Urinary bladder (tissue), 4 donors: ENCODE measurements at places on chromosomes 16 and 17.

GRCh38 chr17:30915833-30916611, 5.7 kb upstream of the ADAP2 start:
- DNase-seq, result no peak

GRCh38 chr17:43517615-43518386, 28.3 kb downstream of the ETV4 start:
- DNase-seq, result no peak

DNA sequence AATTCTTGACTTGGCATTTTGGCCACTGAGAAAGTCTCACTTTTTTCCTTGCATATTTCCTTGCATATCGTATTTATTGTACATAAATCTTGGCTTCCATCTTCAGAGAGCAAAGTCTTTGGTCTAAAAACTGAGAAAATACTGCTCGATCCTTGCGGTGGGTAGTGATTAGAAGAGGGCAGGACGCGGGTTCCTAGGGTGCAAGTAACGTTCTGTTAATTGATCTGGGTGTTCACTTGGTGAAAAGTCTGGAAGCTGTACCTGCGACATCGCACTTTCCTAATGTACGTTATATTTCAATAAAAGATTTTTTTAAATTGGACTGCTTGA, 758 bp upstream of the UBALD2 start:
- DNase-seq, result no peak

DNA sequence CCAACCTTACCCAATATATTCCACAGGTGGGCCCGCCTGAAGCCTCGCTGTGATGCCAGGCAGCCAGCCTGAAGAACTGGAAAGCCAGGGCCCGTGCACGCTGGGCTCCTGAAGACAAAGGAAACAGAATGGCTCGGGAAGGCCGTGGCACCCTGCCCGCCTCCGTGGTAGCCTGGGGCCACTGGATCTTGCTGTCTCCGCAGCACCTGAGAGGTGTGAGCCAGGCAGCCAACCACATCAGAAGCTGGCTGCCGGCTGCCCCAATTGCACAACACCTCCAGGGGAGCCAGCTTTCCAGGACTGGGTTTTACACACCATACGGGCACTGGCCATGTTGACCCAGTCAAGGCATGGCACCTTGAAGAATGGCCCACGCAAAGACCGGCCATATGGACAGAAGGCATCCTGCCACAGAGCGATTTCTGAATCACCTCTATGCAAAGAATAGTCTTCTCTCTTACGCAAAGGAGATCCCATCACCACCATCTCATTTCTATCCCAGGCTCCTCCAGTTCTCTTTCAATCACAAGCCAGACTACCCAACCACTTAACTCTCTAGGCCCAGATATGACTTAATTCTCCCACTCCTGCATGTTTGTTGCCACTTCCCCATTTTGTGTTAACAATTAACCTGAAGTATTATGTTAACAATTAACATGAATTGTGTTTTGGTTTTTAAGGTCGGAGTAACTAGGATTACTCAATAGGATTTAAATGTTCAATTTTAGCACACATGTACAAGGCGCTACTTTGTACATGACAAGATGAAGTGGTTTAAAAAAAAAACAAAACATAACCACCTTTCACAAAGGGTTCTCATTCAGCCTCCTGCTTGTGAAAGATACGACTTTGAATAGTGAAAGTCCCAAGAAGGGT, 32.1 kb downstream of the ZFHX3 start:
- DNase-seq, result no peak

DNA sequence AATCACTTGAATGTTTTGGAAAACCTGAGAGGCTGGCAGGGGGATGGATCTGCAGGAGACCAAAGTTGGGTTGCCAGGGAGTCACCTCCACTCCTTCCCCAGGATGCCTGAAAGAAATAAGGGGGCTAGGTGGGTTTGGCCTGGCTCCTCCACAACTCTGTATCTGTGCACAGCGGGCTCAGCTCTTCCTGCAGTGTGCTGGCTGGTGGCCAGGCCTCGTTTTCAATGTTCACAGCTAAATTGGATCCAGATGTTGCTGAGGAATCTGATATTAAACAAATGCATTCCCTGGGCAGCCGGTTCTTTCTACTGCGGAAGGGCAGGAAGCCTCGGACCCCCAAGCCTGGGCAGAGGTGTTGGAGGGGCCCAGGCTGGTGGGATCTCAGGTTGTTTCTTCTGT, 106.2 kb downstream of the N4BP1 start:
- peak; percentile 71 for DNase-seq

DNA sequence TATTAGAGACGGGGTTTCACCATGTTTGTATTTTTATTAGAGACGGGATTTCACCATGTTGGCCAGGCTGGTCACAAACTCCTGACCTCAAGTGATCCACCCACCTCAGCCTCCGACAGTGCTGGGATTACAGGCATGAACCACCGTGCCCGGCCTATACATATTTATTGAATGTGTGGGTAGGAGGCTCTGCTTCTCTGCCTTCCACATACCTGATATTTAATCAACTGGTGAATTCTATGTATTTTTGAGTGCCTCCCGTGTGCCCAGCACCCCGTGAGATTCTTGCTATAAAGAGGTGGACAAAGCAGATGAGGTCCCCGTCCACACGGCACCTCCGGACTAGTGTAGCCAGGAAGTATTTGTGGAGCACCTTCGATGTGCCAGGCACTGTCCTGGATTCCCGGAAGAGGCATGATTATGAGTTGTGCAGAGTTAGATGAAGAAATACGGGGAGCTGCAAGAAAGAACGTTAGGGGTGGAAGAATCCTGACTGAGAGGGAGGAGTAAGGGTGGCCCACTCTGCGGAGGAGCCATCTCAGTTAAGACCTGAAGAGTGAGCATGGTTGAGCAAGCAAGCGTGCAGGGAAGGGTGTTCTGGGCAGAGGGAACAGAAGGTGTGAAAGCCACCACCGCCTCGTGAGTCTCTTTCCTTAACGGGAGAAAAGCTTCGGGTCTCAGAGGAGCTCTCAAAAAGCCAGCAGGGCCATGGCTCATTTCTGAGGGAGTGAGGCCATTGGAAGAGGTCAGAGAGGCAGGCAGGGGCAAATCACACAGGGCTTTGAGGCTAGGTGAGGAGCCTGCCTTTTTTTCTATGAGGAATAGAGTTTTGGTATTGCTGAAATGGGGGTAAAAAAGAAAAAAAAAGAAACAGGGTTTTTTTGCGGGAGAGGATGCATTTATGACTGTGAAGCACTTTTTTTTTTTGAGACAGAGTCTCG, 21.2 kb downstream of the CRISPLD2 start:
- no peak for DNase-seq

GRCh38 chr17:77174928-77175661, 34.3 kb downstream of the SEC14L1 start:
- no peak for DNase-seq

DNA sequence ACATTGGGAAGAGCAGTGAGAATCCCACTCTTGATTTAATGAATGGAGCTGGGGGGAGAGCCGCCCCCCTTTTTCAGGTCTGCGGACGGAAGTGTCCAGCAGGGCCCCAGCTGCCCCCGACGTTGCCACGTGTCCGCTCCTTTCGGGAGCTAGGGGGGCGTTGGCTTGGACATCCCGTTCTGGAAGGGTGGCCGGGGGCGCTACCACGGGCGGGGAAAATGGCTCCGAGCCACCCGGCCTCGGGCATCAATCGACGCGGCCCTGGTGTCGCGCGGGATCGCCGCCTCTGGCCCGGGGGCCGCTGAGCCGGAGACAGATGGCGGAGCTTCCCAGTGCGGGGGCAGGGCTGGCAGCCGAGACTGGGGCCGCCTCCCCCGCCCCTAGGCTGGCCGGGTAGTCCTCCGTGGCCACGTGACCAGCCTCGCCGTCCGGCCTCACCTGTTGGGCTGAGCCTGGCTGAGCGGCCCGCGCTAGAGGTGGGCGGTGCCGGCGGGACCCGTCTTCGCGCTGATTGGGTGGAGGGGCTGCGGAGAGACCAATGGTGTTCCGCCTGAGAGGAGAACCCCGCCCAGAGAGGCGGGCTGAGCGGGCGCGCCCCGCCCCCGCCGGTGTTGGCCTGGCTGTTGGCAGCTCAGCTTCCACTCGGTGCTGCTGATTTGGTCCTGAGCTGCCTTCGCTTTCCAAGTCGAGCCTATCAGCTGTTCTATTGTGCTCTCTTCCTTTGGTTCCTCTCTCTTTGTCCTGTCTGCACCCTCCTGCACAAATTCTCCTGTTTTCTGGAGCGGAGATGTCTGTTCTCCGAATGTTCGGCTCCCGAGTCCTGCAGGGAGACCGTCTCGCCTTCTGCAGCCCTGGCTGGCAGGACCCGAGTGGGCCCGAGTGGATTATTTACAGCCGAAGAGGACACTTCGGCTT, 8.3 kb downstream of the HS3ST3B1 start:
- DNase-seq, result peak; percentile 70

DNA sequence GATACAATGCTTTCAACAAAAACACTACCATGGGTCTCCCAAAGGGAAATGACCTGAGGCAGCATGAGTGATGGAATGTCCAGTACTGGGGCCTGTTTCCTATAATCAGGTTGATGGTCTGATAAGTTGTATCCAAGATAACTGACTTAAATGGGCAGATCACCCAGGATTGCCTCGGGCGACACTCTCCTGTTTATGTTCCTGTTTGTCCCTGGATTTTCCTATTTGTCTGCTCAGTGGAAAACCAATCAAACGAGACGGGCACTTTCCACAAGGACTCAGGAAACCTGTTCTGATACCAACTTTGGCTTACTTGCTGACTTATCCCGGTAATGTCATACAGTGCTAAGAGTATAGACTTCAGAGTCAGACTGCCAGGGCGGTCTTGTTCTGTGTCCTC, 27.4 kb downstream of the USP43 start:
- no peak for DNase-seq

- no peak for DNase-seq
Observed at GRCh38 chr16:70694088-70694867, 8.4 kb upstream of the MTSS2 start.

- DNase-seq, result no peak
Observed at GRCh38 chr17:69173118-69173517, 31.4 kb upstream of the ABCA6 start.

GRCh38 chr16:31421587-31421986, 6.6 kb downstream of the COX6A2 start:
- DNase-seq, result no peak

DNA sequence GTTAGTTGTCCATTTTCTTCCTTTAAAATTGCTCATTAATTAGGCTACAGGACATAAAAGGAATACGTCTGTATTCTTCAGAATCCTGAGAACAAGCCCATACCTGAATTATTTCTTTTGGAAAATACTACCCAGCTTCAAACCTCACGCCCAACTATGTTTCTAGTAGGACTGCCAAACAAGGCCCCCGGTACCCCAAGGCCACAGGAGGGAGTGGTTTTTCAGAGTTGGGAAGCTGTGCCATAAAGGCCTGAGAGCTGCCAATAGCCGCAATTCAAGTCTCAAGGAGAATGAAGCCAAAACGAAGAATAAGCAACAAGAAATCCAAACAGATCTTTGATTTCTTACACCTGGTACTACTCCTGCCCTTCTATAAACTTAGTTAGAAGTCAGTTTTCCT, 48.3 kb downstream of the UBE2G1 start:
- DNase-seq, result no peak

DNA sequence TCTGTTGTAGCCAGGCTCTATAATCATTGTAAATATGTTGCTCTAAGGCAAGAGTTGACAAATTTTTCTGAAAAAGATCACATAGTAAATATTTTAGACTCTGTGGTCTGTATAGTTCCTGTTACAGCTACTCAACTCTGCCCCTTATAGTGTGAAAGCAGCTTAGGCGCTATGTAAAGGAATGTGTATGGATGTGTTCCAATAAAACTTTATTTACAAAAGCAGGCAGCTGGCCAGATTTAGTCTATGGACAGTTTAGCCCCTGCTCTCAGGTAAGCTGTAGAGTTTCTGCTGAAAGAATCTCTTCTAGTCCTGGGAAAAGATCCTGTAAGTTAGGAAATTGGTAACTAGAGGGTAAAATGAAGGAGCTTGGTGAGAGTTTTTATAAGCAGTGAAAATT, 133.1 kb downstream of the SALL1 start:
- no peak for DNase-seq
